HCT116 (cell line): ENCODE measurements at places on chromosomes 12 and 14. TPM values are rescaled to one million over a fixed set of nuclear protein-coding genes. Genes with fewer than 3 reads are reported as not detected.

GSG1 gene
- total RNA-seq: not detected

- no peak for DNase-seq
Measured at GRCh38 chr14:95057147-95057546, 100.2 kb downstream of the DICER1 start.

GRCh38 chr12:4270016-4270830 lies 3.3 kb upstream of the CCND2 start:
- no peak for DNase-seq

GRCh38 chr12:27429606-27430005 lies 16.9 kb upstream of the SMCO2 start:
- DNase-seq: no peak

DNA sequence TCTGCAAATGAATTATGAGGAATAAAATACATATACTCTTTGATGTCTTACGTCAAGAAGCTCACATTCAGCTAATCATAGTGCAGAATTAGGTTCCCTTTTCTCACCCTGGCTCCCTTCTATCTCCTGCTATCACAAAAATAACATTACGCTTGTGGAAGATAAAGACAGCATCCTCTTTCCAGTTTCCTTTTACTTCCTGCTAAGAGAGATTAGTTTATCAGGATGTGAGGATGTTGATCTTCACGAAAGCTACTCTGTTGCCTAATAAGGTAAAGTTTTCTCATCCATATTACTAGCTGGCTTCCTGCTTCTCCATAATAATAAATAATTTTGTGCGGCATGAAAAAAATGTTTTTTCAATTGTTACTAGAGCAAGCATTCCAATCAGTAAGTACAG lies 217.7 kb upstream of the DCN start:
- DNase-seq: no peak

- no peak for DNase-seq
Measured at GRCh38 chr14:91477388-91477787, 32.7 kb downstream of the PPP4R3A start.

DNA sequence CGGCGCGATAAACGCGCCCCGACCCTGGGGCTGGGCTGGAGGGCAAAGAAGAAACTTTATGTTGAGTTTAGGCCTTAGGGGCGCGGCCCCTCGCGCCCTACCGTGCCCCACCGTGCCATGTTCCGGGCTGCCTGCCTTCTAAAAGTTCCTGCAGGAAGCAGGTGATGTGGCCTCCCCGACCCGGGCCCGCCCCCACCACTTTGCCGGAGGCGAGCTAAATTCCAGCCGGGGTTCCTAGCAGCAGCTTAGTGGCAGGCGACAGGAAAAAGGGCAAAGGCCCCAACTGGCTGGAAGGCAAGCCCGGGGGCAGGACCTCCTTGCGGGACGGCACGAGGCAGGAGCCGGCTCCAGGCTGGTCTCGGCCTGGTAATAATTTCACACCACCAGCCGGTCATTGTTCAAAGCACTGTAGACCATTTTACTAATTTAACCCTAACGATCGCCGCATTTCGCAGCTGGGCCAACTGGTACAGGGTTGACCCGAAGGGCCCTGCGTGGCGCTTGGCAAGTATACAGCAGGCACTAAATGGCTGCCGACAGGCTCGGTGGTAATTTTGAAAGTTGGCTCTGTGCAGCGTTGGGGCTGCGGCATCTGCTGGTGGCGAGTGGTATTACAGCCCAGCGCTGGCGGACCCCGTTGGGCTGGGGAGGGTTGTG lies 895 bp upstream of the CCDC88C start:
- DNase-seq: peak; percentile 42
